SK-N-SH treated with all-trans-retinoic acid at 6 μM for 48 hours (cell line): ENCODE measurements at places on chromosomes 2 and 18.

DNA sequence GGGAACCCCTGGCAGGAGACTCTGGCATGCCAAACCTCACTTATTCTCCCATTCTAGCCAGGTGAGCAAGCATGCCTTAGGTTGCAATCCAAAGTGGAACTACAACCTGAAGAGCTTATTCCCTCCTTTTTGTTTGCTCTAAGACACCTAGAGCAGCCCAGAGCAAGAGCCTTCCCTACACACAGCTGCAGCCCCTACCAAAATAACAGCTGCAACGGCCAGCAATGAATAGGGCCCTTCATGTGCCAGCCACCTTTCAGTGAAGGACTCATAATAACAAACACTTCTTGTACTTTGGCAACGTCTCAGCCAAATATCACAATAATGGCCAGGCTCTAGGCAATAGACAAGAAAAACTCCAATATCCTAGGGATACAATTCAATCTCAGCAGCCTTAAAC lies 178.7 kb downstream of the ALK start:
- ATAC-seq: no peak

- ATAC-seq: peak; percentile 80
These were observed 19.1 kb upstream of the SLC20A1 start for GRCh38 chr2:112626604-112627059.

DNA sequence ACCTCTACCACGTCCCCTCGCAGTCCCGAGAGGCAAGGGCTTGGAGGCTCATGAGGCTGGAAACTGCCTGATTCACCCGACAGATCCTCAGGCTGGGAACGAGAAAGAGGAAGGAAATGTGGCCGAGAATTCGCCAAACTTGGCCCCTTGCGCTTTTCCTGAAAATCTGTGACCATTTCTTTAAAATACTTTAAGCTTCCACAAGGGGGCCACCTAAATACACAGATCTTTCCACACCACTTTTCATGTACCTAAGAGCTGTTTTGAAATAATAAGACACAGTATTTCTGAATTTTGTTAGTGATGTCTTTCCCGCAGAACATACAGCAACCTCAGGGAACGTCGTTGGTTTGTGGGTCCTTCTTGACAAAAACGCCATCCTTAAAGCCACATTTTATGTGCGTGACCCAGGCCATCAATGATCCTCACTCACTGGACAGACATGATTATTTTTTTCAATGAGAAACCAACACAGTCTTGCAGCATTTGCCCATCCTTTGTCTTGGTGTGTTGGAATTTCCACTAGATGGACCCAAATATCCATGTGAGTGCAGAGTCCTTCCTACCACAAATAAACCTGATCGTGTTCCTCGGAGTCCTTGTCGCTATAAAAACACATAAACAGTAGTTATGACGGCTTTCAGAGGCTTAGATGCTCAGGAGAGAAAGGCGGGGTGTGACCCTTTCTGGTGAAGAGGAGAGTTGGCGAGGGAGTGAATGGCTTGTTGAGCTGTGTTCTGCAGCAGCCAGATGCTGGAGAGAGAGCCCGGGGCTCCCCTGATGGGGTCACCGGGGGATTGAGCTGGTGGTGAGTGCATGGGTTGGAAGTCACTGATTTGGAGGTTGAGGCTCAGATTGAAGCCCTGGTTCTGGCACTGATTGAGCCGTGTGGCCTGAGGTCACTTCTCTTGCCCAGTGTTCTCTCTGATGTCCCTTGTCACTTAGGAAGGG lies 25.0 kb downstream of the DCDC2C start:
- peak; percentile 70 for ATAC-seq

GRCh38 chr18:7757175-7757574 lies 190.1 kb downstream of the PTPRM start:
- no peak for ATAC-seq

GRCh38 chr2:10371441-10372196 lies 68.9 kb downstream of the HPCAL1 start:
- no peak for ATAC-seq

DNA sequence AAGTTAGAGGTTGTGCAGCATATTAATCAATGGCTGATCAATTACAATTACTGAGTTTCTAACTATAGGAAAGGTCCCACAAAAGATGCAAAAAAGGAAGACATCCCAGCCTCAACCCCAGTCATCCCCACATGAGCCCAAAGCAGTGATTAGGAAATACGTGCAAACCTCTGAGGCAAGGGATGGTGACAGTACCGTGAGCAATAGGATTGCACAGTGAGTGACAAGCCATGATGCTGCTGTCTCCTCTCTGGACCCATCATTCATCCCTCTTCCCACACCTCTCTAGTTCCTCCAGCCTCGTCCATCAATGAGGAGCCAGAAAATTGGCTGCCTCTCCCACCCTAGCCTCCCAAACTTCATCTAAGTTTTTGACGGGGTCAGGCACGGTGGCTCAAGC lies 4.0 kb upstream of the SLC11A1 start:
- no peak for ATAC-seq

DNA sequence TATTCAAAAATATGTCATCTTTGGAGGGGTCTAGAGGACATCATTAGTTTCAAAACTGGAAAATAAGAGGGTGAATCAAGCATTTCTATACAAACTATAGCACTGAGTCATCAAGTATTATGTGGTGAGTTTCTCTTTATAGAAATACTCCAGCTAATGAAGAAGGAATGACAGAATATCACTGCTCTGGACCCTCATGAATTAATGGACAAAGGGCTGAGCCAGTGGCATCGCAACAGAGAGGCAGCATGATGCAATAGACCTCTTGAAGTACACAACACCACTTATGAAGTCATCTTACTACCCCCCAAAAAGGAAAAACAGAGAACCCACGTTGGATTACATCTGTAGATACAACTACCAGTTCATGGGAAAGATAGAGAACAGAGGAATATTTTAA lies 27.4 kb upstream of the EIF2AK3 start:
- no peak for ATAC-seq

- peak; percentile 12 for ATAC-seq
These were observed 69.1 kb downstream of the MCFD2 start for GRCh38 chr2:46846536-46846935.

- ATAC-seq: no peak
These were observed 94.8 kb downstream of the ZNF407 start for GRCh38 chr18:74692367-74693013.

GRCh38 chr2:226754821-226755604 lies 44.6 kb downstream of the IRS1 start:
- no peak for ATAC-seq

DNA sequence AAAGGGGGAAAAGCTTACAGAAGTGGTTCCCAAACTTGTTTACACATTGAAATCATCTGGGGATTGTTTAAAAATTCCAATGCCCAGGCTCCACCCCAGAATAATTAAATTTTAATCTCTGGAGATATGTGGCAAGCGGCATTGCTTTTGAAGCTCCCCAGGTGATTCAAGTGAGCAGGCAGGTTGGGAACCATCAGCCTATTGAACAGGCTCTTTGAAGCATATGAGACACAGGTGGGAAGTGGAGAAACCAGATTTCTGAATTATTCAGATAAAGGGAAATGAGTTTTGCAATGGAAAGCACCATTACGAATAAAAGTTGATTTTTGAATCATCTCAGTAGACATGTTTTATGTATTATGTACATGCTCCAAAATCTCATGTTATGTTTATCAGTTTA lies 57.6 kb upstream of the NOSTRIN start:
- no peak for ATAC-seq
